ENCODE measurements at places on chromosomes 2 and 18. TPM values are rescaled to one million over a fixed set of nuclear protein-coding genes. Genes with fewer than 3 reads are reported as not detected.

DNA sequence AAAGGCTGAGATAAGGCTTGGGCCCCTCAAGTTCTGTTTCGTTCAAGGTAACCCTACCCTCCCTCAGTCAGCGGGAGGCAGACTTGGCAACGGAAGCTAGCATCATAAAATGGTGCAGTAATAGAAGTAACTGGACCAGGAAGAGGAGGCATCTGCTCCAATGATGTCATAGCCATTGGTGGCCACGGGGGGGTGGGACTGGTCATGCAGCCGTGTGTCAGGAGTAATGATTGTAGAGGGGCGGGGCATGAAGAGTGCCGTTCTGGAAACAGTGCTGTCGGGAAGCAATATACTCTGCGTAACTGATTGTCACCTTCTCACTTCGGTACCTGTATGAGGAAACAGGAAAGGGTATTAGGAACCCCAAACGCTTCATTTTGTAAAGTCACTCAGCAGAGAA is 6.9 kb upstream of the POLR2D start:
- no peak for DNase-seq
- no peak overlapping the region for H3K4me3 ChIP-seq

CENPA gene
- total RNA-seq: 55.0 TPM

- no peaks in the 10 kb centered on the region for H3K27me3 ChIP-seq
- no peak overlapping the region for H3K27ac ChIP-seq
- no peaks in the 10 kb centered on the region for H3K36me3 ChIP-seq
- H3K4me3 ChIP-seq: no peak overlapping the region
- DNase-seq: no peak
- H3K4me1 ChIP-seq: no peaks in the 10 kb centered on the region
Observed at GRCh38 chr2:74037379-74037860, 52.7 kb downstream of the TET3 start.

RGPD3 gene
- 0.31 TPM for total RNA-seq

SKOR2 gene
- not detected for total RNA-seq
